ENCODE measurements at places on chromosomes 3 and 15.
A peak's percentile ranks its signal among the peaks of the same experiment; 100 is the strongest.

GRCh38 chr3:185687271-185687878 lies 101.3 kb downstream of the SENP2 start:
- H3K27ac ChIP-seq: no peak overlapping the region
- no peak overlapping the region for H3K4me3 ChIP-seq
- no peak for DNase-seq

GRCh38 chr15:74213858-74214284 lies 11.3 kb upstream of the STRA6 start:
- no peak overlapping the region for H3K4me3 ChIP-seq
- H3K27ac ChIP-seq: no peak overlapping the region
- no peaks in the 10 kb centered on the region for H3K36me3 ChIP-seq
- no peaks in the 10 kb centered on the region for H3K4me1 ChIP-seq
- peaks cover 8% of the 10 kb centered on the region for H3K27me3 ChIP-seq

GRCh38 chr15:68205954-68206539 lies 915 bp upstream of the CALML4 start:
- no peak overlapping the region for H3K4me3 ChIP-seq
- H3K36me3 ChIP-seq: peaks cover 54% of the 10 kb centered on the region
- H3K4me1 ChIP-seq: peaks cover 44% of the 10 kb centered on the region
- H3K27ac ChIP-seq: peak overlapping the region; percentile 44
- DNase-seq: no peak

DNA sequence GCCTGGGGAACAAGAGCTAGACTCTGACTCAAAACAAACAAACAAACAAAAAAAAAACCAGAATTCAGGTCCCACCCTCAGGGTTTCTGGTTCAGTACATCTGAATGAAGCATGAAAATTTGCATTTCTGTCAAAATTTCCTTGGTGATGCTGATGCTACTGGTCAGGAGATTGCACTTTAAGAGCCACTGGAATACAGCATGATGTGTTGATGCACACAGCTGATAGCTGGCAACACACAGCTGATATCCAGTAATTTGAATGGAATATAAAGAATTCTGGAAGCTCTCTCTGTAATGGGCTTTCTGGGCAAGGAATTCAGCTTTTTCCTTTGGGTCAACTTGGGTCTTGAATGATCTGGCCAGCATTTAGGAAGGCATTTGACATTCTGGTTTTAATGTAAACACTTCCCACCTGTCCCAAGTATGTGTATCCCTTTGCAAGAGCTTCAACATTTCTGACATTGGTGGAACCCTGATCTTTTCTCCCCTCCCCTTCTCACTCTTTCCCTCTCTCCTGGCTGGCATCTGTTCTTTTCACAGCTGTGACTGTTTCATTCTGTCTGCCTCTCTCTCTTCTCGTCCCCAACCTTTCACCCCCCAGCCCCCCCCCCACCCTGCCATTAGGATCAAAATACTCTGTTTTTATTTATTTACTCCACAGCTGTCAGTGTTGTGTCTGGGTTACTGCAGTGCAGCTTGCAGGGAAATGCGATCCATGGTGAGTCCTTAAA lies 189.5 kb downstream of the TPRG1 start:
- H3K36me3 ChIP-seq: no peaks in the 10 kb centered on the region
- DNase-seq: no peak
- H3K4me3 ChIP-seq: no peak overlapping the region
- H3K4me1 ChIP-seq: peaks cover 6% of the 10 kb centered on the region
- H3K27me3 ChIP-seq: no peaks in the 10 kb centered on the region

DNA sequence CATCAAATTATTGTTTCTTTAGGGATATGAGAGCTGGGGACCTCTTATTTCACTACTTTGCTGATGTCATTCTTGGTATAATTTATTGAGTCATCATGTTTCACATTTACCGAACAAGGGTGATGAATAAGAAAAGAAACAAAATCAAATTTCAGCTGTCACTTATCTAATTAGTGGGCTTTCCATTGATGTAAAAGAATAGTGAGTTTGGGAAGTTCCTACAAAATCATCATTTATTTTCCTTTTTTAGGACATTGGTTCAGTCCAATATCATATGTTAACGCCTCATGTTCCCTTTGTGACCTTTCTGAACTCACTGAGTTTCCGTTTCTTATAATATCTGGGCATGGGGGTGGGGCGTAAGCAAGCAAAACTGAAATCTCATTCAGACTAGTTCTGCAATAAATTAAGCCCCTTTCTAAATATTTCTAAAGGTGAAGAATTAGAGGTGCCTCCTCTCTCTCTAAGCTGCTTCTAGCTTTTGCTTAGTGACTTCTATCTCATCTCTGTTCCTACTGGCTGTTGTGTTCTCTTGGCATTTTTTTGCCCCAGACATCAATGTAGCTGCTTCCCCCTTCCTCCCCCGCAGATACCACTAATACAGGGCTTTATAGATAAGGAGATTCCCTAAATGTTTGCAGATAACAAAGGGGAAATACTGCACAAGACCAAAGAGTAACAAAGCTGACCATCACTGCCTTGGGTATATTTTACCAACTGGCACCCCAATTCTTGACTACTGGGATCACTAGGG lies 238.0 kb upstream of the CTNNB1 start:
- H3K4me1 ChIP-seq: peaks cover 14% of the 10 kb centered on the region
- H3K36me3 ChIP-seq: peaks cover 2% of the 10 kb centered on the region
- H3K4me3 ChIP-seq: no peak overlapping the region
- H3K27me3 ChIP-seq: peaks cover 22% of the 10 kb centered on the region
- H3K27ac ChIP-seq: peak overlapping the region; percentile 27

- DNase-seq: peak; percentile 48
- no peaks in the 10 kb centered on the region for H3K4me1 ChIP-seq
- no peak overlapping the region for H3K27ac ChIP-seq
- H3K36me3 ChIP-seq: no peaks in the 10 kb centered on the region
These were observed 269.3 kb downstream of the ARPP21 start for GRCh38 chr3:35908366-35909232.

DNA sequence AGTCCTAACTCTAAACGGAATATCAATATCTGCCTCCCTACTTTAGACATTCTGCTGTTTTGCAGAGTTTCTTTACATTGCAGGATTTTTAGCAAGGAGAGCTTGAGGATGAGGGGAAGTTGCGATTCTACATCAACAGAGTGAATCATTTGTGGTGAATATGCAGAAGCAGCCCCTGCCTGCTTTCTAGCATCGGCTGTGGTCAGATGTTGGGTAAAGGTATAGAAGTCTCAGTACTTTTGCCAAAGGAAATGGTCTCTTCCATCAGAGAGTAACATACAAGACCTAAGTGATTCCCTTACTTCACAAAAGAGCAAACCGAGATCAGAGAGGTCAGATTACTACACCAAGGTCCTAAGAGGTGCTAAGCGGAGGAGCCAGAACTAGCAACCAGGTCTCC lies 15.2 kb downstream of the ST3GAL6 start:
- no peak overlapping the region for H3K4me3 ChIP-seq
- no peak overlapping the region for H3K27ac ChIP-seq
- H3K36me3 ChIP-seq: no peaks in the 10 kb centered on the region
- no peak for DNase-seq

DNA sequence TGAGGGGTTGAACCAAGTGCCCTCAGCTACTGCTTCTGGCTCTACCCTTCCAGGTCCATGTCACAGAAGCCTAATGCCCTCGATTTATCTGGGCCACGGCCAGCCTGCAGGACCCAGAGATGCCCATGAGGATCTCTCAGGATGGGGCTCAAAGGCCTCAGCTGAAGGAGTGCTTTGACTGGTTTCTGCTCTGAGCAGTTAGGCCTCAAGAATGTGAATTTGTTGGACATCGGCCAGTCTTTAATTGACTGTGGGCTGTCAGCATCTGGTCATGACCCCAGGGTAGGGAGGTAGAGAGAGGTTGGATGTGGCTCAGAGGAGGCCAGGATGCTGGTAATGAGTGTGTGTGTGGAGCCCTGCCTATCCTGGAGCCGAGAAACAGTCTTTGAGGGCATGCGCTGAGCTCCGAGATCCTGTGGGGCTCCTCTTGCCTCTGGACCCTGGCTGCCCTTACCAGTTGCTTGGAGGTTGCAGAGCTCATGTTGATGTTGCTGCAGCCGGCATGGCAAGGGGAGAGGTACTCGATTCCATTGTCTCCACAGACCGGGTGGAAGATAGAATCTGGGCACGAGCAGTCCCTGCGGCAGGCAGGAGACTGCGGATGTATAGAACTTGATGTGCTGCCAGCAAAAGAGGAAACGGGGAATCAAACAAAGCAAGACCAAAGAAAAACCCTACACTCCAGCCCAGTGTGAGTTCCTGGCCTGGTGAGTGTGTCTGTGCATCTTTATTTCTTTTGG lies 49.1 kb upstream of the RAB6B start:
- no peak for DNase-seq
- no peak overlapping the region for H3K4me3 ChIP-seq
- H3K36me3 ChIP-seq: no peaks in the 10 kb centered on the region
- peaks cover 9% of the 10 kb centered on the region for H3K4me1 ChIP-seq

GRCh38 chr3:148789146-148789545 lies 38.5 kb upstream of the CPB1 start:
- no peaks in the 10 kb centered on the region for H3K36me3 ChIP-seq
- H3K4me3 ChIP-seq: no peak overlapping the region
- no peaks in the 10 kb centered on the region for H3K27me3 ChIP-seq
- no peaks in the 10 kb centered on the region for H3K4me1 ChIP-seq

DNA sequence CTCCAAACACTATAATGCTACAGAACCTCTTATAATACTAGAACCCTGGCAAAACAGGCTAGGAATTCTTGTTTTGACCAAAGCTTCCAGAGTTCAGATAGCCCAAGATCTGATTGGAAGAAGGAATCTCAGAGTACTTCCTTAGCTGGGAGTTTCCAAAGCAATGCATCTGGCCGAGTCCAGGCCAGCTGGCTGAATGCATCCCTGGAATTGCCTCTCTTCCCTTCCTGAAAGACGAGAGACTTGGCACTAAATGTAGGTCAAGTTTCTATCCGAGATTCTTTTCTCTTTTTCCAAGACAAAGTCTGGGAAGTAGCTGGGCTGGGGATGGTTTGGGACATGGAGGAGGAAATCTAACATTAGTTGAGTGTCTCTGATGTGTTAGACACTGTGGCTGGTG lies 68.7 kb upstream of the ADPGK start:
- H3K27ac ChIP-seq: no peak overlapping the region
- H3K4me1 ChIP-seq: no peaks in the 10 kb centered on the region
- peaks cover 45% of the 10 kb centered on the region for H3K27me3 ChIP-seq
- DNase-seq: no peak

GRCh38 chr3:170752571-170753155 lies 117.3 kb downstream of the RPL22L1 start:
- H3K36me3 ChIP-seq: no peaks in the 10 kb centered on the region
- H3K27me3 ChIP-seq: peaks cover 48% of the 10 kb centered on the region
- no peak overlapping the region for H3K27ac ChIP-seq
- H3K4me3 ChIP-seq: no peak overlapping the region

GRCh38 chr3:71152892-71153265 lies 430.6 kb downstream of the FOXP1 start:
- H3K27me3 ChIP-seq: no peaks in the 10 kb centered on the region
- peaks cover 59% of the 10 kb centered on the region for H3K36me3 ChIP-seq
- H3K4me1 ChIP-seq: peaks cover 86% of the 10 kb centered on the region
- no peak for DNase-seq
- H3K27ac ChIP-seq: peak overlapping the region; percentile 47

GRCh38 chr15:46879032-46879770 lies 838.1 kb upstream of the SEMA6D start:
- DNase-seq: no peak
- H3K27me3 ChIP-seq: no peaks in the 10 kb centered on the region
- no peaks in the 10 kb centered on the region for H3K4me1 ChIP-seq
- no peak overlapping the region for H3K4me3 ChIP-seq
- no peaks in the 10 kb centered on the region for H3K36me3 ChIP-seq
- H3K27ac ChIP-seq: no peak overlapping the region

- H3K27ac ChIP-seq: no peak overlapping the region
- H3K36me3 ChIP-seq: no peaks in the 10 kb centered on the region
- H3K27me3 ChIP-seq: peaks cover 11% of the 10 kb centered on the region
- no peaks in the 10 kb centered on the region for H3K4me1 ChIP-seq
- H3K4me3 ChIP-seq: no peak overlapping the region
- DNase-seq: no peak
These were observed 47.1 kb downstream of the RYR3 start for GRCh38 chr15:33357845-33358244.

GRCh38 chr3:186207515-186207914 lies 98.6 kb upstream of the ETV5 start:
- DNase-seq: no peak
- no peak overlapping the region for H3K4me3 ChIP-seq
- H3K27me3 ChIP-seq: peaks cover 14% of the 10 kb centered on the region
- H3K4me1 ChIP-seq: peaks cover 5% of the 10 kb centered on the region

DNA sequence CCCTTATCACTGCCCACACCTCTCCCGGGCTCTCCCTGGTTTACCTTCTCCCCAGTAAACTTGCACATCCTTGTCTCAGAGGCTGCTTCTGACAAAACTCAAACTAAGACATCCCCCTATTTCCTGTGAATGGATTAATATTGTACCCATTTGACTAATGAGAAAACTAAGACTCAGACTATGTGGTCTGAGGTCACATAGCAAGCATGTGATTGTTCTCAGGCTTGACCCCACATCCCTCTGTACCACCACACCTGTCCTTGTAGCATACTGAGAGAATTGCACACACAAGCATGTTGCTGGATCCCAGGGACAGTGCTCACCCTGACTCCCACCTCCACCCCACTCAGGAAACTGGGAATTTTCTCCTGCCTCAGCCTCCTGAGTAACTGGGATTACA lies 90.7 kb upstream of the HES1 start:
- no peaks in the 10 kb centered on the region for H3K27me3 ChIP-seq
- no peaks in the 10 kb centered on the region for H3K4me1 ChIP-seq
- H3K4me3 ChIP-seq: no peak overlapping the region
- H3K27ac ChIP-seq: no peak overlapping the region
- no peaks in the 10 kb centered on the region for H3K36me3 ChIP-seq

DNA sequence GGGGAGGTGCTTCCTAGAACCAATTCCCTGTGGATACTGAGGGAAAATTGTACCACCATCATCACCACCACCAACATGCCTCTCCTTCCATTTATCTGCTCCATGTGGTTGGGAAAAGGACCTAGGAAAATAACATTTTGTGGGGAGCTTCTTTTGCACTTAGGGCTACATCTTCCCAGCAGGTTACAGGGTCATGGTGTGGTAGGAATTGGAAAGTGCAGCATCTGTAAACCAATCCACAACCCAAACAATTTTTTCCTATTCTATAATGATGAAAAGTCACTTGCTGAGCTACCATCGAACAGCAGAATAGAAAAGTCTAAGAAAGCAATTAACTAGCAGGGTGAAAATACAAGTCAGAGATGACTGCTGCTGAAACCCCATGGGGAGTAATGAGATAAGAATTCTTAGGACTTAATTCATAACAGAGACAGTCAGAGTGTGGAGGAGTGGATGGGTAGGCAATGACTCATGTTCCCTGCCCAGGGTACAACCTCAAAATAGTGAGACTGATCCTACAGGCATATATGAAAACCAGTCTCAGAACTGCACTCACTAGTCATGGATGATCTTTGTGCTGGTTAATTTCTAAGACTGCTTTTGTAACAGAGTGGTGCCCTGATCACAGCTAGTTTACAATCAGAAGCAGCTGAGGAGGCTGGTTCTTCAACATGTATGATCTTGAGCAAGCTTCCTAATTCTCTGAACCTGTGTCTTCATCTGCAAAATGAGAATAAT lies 38.1 kb upstream of the LEKR1 start:
- DNase-seq: no peak
- H3K36me3 ChIP-seq: peaks cover 8% of the 10 kb centered on the region
- no peak overlapping the region for H3K4me3 ChIP-seq
- peak overlapping the region; percentile 80 for H3K27ac ChIP-seq

GRCh38 chr3:63967675-63968611 lies 55.4 kb downstream of the PSMD6 start:
- H3K27ac ChIP-seq: peak overlapping the region; percentile 93
- DNase-seq: peak; percentile 45
- peak overlapping the region; percentile 76 for H3K4me3 ChIP-seq
- no peaks in the 10 kb centered on the region for H3K27me3 ChIP-seq
- peaks cover 87% of the 10 kb centered on the region for H3K4me1 ChIP-seq
- H3K36me3 ChIP-seq: peaks cover 20% of the 10 kb centered on the region

- H3K4me1 ChIP-seq: peaks cover 59% of the 10 kb centered on the region
- no peak for DNase-seq
- no peak overlapping the region for H3K4me3 ChIP-seq
- no peak overlapping the region for H3K27ac ChIP-seq
- H3K27me3 ChIP-seq: no peaks in the 10 kb centered on the region
These were observed 1.7 kb upstream of the SLC9A9 start for GRCh38 chr3:143849854-143850549.
